ENCODE measurements at places on chromosomes 4 and X.

DNA sequence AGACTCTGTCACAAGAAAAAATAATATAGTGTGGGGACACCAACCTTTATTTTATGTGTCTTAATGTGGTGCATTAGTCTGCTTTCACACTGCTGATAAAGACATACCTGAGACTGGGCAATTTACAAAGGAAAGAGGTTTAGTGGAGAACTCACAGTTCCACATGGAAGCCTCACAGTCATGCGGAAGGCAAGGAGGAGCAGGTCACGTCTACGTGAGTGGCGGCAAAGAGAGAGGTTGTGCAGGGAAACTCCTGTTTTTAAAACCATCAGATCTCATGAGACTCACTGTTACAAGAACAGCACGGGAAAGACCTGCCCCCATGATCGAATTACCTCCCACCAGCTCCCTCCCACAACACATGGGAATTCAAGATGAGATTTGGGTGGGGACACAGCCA, 130.2 kb downstream of the AFF1 start:
- no peak for DNase-seq

GRCh38 chr4:108635070-108635655, 14.8 kb downstream of the RPL34 start:
- DNase-seq = no peak

- no peak for DNase-seq
These were observed 1699.2 kb upstream of the IGFBP7 start for GRCh38 chr4:58809366-58809765.

- no peak for DNase-seq
These were observed 36.8 kb downstream of the VSIG4 start for GRCh38 chrX:66002824-66003680.

GRCh38 chrX:43166874-43167273, 388.9 kb upstream of the PPP1R2C start:
- DNase-seq = no peak

DNA sequence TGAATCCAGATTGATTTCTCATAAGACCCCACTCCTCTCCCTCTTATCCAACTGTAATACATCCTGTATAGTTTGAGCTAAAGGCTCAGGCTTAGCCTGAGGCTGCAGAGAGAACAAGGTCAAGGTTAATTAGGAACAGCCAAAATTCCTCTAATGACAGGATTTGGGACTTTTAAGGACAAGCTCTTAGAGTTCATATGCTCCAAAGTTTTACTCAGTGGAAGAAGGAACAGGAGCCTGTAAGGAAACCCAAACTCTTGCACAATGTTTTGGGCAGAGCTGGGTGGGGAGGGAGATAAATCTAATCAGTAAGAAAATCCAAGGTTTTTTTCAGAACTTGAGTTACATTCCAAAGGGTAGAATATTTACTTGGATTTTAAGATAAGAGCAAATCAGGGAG, 238.8 kb downstream of the QDPR start:
- no peak for DNase-seq

- no peak for DNase-seq
These were observed 151.0 kb downstream of the ANTXR2 start for GRCh38 chr4:79922011-79922410.

DNA sequence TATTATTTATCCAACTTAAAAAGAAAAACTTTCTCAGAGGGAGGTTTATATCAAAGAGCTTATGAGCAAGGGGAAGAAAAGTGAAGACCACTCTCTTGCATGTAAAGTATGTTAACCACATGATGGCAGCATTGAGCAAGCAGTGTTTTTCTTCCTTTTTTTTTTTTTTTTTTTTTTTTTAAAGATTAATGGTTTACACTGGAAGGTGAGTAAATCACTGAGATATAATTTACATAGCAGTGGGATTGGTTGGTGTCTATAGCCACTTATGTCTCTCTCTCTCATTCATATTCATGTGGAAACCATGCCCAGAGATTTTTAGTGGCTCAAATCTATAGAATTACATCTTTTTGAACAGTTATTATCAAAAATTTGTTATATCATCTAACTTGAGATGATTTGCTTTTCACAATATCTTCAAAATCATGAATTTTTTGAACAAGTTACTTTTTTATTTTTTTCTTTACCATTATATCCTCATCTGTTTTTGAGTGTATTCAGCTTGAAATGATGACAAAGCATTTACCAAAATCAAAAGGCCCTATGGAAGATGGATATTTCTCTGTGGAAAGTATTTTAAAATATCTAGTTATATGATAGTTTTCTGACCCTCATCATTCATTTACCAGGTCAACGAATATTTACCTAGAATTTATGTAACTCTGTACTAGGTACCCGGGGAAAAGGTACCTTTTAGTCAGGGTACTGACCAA, 31.6 kb downstream of the MTHFD2L start:
- DNase-seq = peak; percentile 61

GRCh38 chrX:153771415-153772315, 7.6 kb downstream of the PLXNB3 start:
- DNase-seq = no peak

- DNase-seq = no peak
These were observed 32.2 kb downstream of the PSAPL1 start for GRCh38 chr4:7402526-7402925.

DNA sequence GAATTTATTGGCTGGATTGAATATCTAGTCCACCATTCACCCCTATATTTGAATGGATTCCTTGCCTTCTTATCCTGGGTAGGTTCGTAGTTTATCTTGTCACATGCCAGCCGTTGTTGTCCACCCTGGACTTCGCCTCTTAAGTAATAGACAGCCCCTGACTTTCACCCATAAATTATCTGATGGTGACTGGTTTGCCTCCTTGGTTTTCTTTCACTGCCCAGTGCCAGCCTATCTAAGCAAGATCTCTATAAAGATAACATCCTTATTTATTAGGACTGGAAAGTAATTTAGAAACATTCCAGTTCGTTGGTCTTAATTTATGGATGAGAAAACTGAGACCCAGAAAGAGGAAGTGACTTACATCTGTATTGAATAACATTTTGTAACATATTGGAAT, 410.3 kb downstream of the RPA4 start:
- peak; percentile 25 for DNase-seq

DNA sequence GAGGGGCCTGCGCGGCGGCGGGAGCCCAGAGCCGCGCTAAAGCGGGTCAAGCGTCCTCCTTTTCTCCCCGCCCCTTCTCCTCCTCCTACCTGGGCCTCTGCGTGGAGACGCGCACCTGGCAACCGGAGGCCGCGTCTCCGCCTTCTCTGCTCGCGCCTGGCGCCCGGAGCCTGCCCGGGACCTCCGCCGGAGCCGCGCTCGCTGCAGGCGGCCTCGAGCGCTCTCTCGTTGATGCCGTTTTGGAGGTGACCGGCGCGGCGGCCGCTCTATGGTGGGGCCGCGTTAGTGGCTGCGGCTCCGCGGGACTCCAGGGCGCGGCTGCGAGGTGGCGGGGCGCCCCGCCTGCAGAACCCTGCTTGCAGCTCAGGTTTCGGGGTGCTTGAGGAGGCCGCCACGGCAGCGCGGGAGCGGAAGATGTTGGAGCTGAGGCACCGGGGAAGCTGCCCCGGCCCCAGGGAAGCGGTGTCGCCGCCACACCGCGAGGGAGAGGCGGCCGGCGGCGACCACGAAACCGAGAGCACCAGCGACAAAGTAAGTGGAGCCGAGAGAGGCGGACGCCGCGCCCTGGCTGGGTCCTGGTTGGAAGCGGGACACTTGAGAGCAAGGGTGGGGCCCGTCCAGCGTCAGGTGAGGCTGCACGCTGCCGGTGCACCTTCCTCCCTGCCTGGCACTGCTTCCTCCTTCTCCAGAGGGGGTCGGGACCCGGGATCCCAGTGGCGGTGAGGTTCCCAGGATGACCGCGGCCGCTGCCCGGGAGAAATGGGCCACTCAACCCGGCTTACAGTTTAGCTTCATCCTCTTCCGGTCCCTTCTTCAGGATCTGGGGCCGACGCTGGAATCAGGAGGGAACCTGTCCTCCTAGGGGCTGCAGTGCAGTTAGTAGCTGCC, at the start of gene CDS1:
Gene CDS1, plus strand, starts transcription at position 140 of the 888 bp plus-strand sequence. Its CDS starts 275 bp downstream, at position 415.
- DNase-seq = peak; percentile 25

GRCh38 chr4:127632420-127633403, at the start of gene INTU:
Gene INTU, plus strand, starts transcription at chr4:127632957. Its CDS starts 78 bp downstream, at chr4:127633035.
- peak; percentile 94 for DNase-seq

DNA sequence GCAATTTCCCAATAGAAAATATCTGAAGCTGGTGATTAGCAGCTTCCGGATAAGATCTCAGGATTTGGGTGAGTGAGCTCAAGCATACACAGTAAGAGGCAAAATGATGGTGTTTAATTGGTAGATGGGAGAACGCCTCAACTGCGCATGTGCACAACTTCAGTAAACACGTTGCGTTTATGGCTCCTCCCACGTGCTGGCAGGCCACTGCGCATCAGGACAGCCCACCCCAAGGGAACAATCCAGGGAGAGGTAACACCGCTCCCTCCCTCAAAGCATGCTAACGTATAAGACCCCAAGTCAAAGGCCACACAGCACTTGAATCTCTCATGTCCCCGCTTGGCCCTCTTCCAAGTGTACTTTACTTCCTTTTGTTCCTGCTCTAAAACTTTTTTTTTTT, 10.3 kb upstream of the CENPU start:
- no peak for DNase-seq

GRCh38 chr4:77762531-77762930, 56.6 kb downstream of the CNOT6L start:
- no peak for DNase-seq

DNA sequence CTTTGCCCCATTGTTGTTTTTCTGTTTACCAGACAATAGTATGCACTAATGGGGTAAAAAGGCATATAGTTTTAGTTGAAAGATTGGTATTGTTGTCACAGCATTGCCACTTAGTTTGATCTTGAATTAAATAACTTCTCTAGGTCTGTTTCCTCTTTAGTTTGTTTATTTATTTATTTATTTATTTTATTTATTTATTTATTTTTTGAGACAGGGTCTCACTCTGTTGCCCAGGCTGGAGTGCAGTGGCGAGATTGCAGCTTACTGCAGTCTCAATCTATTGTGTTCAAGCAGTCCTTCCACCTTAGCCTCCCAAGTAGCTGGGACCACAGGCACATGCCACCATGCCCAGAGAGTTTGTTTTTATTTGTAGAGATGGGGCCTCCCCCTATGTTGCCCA, 138.6 kb downstream of the KDM6A start:
- DNase-seq = no peak
